ENCODE measurements at places on chromosomes 12 and 14.

GRCh38 chr12:110688446-110689280, at the start of gene HVCN1:
Gene HVCN1, minus strand, starts transcription at chr12:110689115. Its CDS starts 5,870 bp downstream, at chr12:110683245.
- peak; percentile 65 for DNase-seq

DNA sequence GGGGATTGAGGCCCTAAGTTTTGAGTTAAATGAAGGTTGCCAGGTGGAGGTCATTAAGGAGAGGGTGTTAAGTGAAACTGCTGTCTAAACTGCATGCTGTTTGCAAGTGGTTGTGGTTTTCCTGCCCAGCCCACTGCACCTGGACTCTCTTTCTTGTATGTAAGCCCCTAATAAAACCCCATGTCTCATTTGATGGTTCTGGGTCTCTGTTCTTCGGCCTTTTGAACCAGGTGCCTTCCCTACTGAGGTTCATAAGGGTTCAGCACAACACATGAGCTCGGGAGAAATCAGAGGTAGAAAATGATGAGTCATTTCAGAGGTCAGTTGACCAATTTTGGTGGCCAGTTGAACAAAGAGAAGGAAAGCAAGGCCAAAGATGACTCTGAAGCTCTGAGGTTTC, 382.5 kb downstream of the RPS29 start:
- DNase-seq, result no peak

DNA sequence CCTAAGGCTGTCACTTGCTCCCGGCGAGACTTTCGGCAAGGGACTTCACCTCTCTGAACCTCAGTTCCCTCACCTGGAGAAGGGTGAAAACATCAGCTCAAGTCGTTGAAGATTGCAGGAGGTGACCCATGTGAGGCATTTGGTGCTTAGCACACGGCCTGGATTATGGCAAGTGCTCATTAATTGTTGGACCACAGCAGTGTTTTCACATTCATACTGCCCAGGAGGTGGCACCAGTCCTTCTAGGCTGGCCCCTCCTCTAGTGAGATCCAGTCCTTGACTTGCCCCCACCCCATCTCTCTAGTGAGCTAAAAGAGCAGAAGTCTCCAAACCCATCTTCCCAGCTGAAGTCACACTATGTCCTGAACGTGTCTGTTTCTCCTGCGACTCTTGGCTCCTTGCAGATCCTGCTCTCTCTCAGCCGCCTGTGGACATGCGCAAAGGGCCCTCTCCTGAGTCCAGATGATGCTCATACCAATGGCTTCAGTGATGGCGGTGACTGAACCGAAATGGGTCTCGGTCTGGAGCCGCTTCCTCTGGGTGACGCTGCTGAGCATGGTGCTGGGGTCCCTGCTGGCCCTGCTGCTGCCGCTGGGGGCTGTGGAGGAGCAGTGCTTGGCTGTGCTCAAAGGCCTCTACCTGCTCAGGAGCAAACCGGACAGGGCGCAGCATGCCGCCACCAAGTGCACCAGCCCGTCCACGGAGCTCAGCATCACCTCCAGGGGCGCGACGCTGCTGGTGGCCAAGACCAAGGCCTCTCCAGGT, 1.6 kb downstream of the FICD start:
- DNase-seq, result peak; percentile 22

GRCh38 chr14:76917158-76917596, 91.0 kb downstream of the LRRC74A start:
- DNase-seq, result peak; percentile 65

GRCh38 chr12:86193931-86194330, 62.3 kb downstream of the MGAT4C start:
- no peak for DNase-seq
